ENCODE measurements at places on chromosomes 4 and X. TPM values are rescaled to one million over a fixed set of nuclear protein-coding genes. Genes with fewer than 3 reads are reported as not detected.

GRCh38 chr4:48483006-48483776, at the start of gene SLC10A4:
Gene SLC10A4 (plus strand): TSS chr4:48483343. CDS start chr4:48483562, 219 bp downstream.
- no peak for DNase-seq

DNA sequence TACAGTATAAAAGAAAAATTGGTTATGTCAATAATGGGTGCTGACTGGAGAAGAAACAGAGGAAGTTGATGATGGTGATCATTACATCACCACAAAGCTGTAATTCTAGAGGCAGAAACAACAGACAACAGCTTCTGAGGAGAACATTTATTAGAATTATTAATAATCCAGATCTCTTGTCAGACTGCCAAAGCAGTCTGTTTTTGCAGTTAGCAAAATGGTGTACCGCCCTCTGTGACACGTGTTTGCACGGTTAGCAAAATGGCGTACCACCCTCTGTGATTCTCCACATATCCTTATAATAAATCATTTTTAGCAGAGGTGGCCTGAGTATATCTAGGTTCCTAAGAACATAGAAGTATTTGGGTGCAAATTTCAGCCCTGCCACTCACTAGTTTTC, 154.0 kb upstream of the TENT5D start:
- DNase-seq, result no peak

DNA sequence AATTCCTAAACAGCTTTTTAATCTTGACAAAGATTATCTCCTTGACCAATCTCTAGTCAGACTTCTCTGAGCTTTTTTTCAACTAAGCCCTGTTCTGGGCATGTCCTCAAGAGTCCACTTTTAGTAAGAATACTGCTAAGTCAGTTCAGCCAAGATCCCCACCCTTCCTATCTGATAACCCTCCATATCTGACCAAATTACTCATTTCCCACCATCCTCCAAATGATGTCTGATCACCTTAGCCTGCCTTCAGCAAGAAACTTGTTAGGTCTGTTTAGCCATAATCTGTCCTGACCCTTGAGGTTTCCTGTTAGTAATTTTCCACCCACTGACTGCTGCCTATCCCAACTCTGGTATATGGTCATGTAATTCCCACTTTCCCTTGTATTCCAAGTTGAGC, 65.2 kb downstream of the FAM13A start:
- DNase-seq, result no peak

The LPAR4 gene
- total RNA-seq, result not detected

GRCh38 chrX:47960406-47960805, 43.4 kb downstream of the ZNF182 start:
- DNase-seq, result no peak

All from omental fat pad (tissue), 4 donors.